Stimulated activated CD8-positive, alpha-beta memory T cell treated with anti-CD3 and anti-CD28 coated beads, Interleukin-12 subunit alpha, Interleukin-12 subunit beta, amount 100 ng/mL, for 1 hour (primary cell): ENCODE measurements at places on chromosomes 5 and 9.

DNA sequence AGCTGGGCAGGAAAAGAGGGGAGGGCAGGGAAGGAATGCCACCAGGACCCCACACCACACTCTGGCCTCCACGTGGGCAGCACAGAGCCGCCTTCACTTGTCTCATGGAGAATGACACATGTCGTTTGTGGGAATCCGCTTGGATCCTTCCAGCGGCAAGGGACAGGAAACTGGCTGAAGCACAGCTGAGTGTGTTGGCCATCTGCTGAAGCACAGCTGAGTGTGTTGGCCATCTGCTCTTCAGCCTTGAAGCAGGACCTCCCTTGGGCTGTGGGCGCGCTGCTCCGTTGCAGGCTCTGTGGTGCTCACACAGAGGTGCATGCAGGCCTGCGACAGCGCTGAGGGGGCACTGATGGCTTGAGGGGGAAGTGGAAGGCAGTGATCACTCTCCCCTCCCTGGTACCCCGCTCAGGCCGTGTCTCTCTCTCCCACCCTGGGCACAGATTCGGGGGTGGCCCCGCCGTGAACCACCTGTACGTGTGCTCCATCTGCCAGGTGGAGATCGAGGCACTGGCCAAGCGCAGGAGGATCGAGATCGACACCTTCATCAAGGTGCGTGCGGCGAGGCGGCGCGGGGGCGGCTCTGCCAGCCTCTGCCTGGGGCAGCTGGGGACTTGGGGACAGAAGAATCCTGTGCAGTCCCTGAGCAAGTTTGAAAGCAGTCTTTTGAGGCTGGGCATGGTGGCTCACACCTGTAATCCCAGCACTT lies 40.6 kb downstream of the USP20 start:
- no peak for DNase-seq

- DNase-seq: no peak
Measured at GRCh38 chr5:110517396-110517795, 209.1 kb downstream of the TMEM232 start.

GRCh38 chr9:14258660-14259239 lies 55.2 kb downstream of the NFIB start:
- no peak for DNase-seq

GRCh38 chr9:135110416-135110815 lies 22.9 kb downstream of the OLFM1 start:
- DNase-seq: no peak

GRCh38 chr5:53895091-53895683 lies 334.7 kb downstream of the NDUFS4 start:
- no peak for DNase-seq

DNA sequence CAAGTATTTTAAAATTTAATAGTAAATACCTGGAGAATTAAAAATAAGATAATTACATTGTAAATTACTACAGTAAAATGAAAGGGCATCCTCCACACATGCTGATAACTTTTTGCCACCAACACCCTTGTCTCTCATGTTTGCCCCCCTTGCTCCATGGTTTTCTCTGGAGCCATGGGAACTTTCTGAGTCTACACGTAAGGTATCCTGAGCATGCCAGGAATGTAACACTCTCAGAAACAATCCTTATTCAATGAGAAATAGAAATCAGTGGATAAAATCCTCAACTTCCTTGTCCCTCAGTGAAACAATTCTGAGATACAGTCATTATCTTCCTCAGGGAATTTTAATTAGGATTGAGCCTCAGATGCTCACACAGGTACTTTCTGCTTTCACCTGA lies 108.9 kb downstream of the IZUMO3 start:
- no peak for DNase-seq

DNA sequence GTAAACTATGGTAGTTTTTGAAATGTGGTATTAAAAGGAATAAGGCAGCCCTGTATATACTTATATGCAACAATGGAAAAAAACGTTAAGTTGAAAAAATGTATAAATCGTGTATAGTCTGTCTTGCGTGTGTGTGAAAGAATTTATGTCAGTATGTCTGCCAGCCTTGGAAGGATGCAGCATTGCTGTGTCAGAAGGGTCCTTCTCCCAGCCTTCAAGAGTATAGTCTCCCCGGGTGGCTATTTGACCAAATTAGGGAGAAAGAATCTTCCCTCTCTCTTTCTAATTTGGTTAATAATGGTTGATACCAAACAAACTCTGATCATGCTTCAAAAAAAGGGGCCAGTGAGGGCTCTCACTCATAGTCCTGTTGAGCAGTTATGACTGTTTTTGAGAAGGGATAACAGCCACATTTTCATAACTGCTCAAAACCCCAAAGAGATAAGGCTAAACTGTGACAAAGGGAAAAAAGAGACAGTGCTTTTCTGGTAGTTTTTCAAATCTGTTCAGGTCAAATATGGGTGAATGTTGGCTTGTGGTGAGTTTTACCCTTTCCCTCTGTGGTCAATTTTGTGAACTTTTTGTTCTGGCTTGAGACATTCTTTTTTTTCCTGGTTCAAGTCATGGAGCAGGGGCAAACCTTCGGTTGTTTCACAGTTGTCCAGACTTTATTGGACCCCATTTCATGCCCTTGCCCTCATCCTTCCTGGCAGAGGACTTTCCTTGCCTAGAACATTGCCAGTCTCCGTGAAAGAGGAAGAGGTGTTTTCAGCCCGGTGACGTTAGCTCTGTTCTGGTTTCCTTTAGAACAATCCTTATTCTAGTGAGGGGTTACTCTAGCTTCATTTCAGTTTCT lies 21.0 kb downstream of the SNX30 start:
- no peak for DNase-seq

DNA sequence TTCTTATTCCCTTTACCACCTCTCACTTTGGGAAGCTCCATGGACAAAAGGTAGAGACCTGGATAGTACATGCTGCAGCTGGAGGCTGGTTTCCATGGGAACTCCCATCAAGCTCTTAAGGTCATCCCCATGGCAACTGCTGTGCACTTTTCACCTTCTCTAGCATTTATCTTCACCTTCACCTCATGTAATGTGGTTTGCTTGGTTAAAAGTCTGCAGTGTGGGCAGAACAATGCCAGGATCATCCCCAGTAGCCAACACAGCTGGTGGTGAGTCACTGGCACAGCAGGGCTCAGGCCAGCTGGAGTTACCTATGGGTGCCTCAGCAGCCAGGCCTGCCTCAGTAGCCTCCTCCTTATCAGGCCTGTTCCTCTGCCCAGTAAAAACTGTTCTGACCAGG lies 210.5 kb downstream of the GRIA1 start:
- no peak for DNase-seq

- DNase-seq: no peak
Measured at GRCh38 chr9:87216036-87216435, 268.7 kb upstream of the GAS1 start.

GRCh38 chr5:81517462-81517861 lies 123.5 kb upstream of the ACOT12 start:
- DNase-seq: no peak

GRCh38 chr5:167767795-167768194 lies 523.6 kb upstream of the WWC1 start:
- DNase-seq: no peak

GRCh38 chr9:18668944-18669343 lies 195.0 kb downstream of the ADAMTSL1 start:
- DNase-seq: no peak

DNA sequence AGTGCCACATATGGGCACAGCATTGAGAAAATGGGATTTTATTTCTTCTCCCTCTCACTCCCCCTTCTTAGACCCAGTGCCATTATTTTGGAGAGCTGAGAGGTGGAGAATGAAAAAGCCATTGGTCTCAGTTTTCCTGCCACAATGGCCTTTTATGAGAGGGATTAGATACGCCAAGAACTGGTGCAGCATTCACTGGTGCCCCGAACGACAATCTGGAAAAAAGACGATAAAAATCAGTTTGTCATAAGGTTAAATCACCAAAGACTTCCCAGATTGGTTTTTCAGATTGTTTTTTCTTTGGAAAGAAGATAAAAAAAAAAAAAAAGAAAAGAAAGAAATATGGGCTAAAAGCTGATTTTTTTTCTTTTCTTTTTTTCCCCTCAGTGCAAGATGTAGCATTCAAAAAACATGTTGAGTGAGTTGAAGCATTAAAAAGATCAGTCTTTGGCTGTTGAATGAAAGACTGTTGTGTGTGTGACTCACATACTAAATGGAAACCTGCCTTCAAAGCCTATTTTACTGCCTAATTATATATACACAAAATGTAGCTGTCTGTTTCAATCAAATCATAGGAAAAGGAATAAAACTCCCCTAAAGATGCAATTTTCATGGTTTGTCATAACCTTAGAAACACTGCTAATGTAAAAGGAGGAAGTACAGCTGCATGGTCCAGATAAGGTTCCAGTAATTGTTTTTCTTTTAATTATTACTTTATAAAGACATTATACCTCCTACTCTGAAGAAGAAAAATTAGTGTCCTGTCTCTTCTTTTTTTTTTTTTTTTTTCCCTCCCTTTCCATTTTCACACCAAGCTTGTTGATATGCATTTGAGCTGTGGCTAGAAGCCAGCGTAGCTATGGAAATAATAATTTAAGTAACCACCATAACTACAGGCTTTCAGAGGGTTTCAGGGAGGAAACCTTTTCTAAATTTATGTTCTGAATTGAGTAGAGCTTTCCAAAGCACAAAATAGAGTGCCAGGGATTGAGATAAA lies 27.2 kb upstream of the ZNF608 start:
- DNase-seq: no peak

- DNase-seq: no peak
Measured at GRCh38 chr9:104903609-104904008, 24.3 kb downstream of the ABCA1 start.

- no peak for DNase-seq
Measured at GRCh38 chr9:690517-691111, 150.9 kb upstream of the DMRT1 start.

DNA sequence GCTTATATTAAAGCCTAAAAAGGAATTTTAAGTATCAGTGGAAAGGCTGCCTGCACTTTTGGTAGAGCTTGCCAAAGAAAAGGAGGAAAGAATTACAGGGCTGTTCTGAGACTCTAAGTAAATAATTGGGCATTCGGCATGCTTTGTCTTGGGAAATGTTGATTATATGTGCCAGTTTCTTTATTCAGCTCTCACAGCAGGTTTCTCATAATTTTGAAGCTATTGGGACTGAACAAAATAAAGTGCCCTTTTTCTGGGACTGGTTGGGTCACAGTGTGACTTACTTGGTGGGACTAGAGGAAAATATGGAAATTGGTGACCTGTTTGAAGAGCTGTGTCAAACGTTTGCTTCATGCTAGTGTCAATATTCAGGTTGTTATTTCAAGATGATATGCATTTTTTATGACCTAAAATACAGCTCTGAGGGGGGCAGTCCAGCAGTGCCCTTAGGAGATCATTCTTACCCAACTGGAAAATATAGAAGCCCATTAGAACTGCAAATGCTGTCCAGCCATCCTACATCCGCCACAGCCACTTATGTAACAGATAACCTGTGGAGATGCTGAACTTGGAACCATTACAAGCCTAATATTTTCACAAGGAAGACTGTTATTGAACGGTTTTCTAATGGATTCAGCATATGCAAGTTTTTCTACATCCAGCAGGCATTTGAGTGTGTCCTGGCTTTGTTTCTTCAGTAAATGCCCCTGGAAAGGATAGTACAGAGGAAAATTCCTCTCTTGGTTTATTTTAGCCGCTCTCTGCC lies 122.4 kb downstream of the SNCAIP start:
- no peak for DNase-seq

- no peak for DNase-seq
Measured at GRCh38 chr9:18722882-18723281, 248.9 kb downstream of the ADAMTSL1 start.

DNA sequence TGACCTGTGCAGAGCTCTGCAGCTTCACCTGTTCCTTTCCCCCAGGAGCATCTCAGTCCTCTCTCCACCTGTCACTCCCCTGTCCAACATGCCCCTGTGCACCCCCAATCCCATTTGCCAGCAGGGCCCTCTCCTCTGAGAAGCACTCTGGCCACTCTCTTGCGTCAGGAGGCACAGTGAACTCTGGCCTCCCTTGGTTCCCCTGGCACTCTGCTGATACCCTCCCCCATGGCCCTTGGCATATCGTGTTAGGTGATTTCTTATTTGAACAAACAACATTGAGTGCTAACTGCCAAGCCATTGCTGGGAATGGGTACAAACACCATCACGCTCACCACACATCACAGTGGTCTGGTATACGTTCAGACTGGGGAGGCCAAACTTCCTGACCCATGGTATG lies 20.9 kb upstream of the TNIP1 start:
- no peak for DNase-seq

GRCh38 chr9:113558632-113559502 lies 95.3 kb downstream of the RGS3 start:
- no peak for DNase-seq

- no peak for DNase-seq
Measured at GRCh38 chr5:6872441-6873160, 159.4 kb downstream of the TENT4A start.

GRCh38 chr5:151077967-151078366 lies 2.9 kb downstream of the TNIP1 start:
- DNase-seq: no peak

GRCh38 chr5:157971571-157972216 lies 112.7 kb upstream of the CLINT1 start:
- DNase-seq: no peak

GRCh38 chr5:8522646-8523045 lies 653.7 kb downstream of the MTRR start:
- no peak for DNase-seq

DNA sequence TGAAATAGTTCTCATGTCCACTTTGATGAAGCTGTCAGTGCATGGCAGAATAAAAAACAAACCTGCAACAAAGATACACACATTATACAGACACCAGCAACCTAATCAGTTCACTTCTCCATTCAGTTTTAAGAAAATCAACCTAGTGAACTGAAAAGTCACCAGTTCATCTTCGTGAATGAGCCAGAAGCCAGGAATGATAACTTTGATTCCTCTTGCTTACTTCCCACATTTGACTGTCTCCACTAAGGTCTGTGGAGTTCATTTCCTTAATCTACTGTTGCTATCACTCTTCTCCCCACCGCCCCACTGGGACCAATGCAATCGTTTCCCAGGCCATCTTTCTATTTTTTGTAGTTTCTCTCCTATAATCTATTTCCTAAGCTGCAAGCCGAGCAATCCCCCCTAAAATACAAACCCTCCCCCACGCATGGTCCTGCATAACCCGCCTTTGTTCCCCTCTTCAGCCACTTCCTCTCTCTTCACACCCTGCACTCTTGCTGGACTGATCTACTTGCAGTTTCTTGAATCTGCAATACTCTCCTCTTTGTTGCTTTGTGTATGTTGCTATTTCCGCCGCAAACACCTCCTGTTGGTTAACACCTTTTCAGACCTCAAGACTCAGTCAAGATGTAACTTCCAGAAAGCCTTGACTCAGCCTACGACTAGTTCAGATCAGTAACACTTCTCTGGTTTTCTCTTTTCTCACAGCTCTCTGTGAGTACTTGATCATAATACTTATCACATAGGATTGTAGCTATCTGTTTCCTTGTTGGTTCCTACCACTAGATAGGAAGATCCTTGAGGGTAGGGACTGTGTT lies 16.6 kb downstream of the STOM start:
- DNase-seq: peak; percentile 34

DNA sequence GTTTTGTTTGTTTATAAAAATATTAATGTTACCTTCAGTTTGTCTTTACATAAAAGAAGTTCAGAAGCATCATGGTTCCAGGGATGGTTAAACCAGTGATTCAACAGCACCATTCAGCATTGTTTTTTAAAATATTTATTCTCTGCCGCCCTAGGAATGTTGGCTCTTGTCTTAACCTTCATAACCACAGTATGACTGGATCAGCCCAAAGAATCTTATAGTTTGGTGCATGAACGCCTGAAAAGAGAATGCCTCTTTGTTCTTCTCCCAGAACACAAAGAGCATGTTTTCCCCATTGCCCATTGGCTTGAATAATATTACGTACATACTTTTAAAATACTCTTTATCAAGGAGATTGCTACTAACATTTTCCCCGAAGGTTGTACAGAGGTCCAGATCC lies 413.4 kb downstream of the ANXA1 start:
- no peak for DNase-seq

- DNase-seq: no peak
Measured at GRCh38 chr5:2836133-2836532, 84.7 kb upstream of the IRX2 start.
